Endodermal cell (in vitro differentiated cells): ENCODE measurements at places on chromosomes 12 and 14. TPM values are rescaled to one million over a fixed set of nuclear protein-coding genes. Genes with fewer than 3 reads are reported as not detected.

DNA sequence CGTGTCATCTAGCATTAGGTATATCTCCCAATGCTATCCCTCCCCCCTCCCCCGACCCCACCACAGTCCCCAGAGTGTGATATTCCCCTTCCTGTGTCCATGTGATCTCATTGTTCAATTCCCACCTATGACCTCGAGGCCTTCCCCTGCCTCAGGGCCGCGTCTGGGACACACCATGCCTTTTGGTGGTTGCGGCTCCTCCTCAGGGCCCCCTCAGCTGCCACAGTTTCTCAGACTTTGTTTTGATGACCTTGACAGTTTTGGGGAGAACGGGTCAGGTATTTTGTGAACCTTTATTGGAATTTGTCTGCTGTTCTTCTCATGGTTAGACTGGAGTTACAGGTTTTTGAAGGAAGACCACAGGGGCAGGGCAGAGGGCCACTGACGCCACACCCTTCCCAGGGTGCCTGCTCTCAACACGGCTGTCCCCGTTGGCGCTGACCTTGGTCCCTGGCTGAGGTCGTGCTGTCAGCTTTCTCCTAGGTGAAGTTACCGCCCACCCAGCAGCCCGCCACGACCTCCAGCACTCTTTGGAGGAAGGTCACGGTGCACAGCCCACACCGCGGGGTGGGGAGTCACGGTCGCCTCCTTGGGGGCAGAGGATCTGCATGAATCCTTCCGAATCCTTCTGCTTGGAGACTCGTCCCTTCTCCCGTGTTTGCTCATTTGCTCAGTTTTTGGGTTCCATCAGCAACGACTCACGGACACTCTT lies 130.5 kb downstream of the KIF26A start:
- no peak overlapping the region for H3K27ac ChIP-seq
- no peaks in the 10 kb centered on the region for H3K36me3 ChIP-seq
- H3K27me3 ChIP-seq = no peaks in the 10 kb centered on the region
- no peaks in the 10 kb centered on the region for H3K4me1 ChIP-seq
- H3K4me3 ChIP-seq = no peak overlapping the region

KRT3 gene
- not detected in 2 replicates for total RNA-seq

- H3K36me3 ChIP-seq = no peaks in the 10 kb centered on the region
- peaks cover 16% of the 10 kb centered on the region for H3K4me1 ChIP-seq
- H3K27ac ChIP-seq = no peak overlapping the region
- H3K4me3 ChIP-seq = no peak overlapping the region
- H3K27me3 ChIP-seq = no peaks in the 10 kb centered on the region
Measured at GRCh38 chr14:85479771-85480170, 50.2 kb upstream of the FLRT2 start.

- no peaks in the 10 kb centered on the region for H3K27me3 ChIP-seq
- no peak overlapping the region for H3K27ac ChIP-seq
- DNase-seq = no peak
- no peak overlapping the region for H3K4me3 ChIP-seq
Measured at GRCh38 chr14:84708865-84709264, 821.1 kb upstream of the FLRT2 start.

DNA sequence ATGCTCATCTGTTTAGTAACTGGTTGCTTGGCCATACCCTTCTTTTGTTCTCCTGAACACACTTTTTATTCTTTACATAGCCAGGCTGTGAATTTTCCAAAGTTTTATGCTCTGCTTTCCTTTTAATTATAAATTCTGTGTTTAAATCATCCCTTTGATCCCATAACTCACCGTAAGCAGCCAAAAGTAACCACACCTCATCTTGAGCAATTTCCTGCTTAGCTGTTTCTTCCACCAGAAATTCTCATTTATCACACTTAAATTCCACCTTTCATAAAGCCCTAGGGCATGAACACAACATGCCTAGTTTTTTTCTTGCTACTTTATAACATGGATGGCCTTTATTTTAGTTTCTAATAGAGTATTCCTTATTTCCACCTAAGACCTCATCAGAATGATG lies 510.7 kb downstream of the C12orf50 start:
- H3K27ac ChIP-seq = no peak overlapping the region
- no peak for DNase-seq
- no peak overlapping the region for H3K4me3 ChIP-seq
- no peaks in the 10 kb centered on the region for H3K27me3 ChIP-seq

RAB21 gene
- 40.9 and 47.6 TPM in 2 replicates for total RNA-seq

DNA sequence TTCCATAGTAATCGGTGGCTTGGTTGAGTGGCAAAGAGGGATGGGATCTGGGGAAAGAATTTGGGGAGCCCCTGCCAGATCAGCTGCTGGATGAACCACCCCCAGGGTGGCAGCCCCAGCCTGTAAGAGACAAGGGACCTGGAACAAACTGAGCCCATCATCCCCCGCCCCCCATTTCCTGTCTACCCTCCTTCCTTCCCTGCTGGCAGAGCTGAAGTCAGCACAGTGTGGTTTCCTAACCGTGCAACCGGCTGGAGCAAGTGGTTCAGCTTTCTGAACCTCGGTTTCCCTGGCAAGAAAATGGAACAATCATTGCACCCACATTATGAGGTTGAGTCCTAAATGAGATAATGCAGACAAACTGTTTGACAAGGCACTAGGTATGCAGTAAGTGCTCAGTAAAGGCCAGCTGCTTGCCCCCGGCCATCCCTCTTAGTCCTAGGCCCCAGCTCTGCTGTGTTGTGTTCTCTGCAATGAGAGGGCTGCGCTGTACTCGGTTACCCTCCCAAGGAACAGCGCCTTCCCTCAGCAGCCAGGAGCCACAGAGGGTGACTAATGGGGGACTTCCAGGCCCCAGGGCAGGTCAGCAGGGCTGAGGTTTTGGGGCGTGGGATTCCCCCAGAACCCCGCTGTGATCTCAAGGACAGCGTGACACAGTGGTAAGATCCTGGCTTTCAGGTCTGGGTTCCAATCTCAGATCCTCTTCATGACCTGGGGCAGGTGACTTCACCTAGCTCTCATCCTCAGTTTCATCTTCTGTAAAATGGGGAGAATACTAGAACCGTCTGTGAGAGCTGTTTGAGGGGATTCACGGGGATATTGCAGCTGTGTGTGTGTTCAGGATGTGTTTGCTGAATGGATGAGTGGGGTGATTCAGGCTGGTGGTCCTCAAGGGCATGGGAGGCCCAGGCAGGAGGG lies 16.5 kb downstream of the SELPLG start:
- H3K36me3 ChIP-seq = no peaks in the 10 kb centered on the region
- H3K27ac ChIP-seq = no peak overlapping the region
- DNase-seq = no peak
- no peaks in the 10 kb centered on the region for H3K27me3 ChIP-seq

KRT73 gene
- total RNA-seq = not detected in 2 replicates

GPD1 gene
- total RNA-seq = 0.45 and 1.1 TPM in 2 replicates

DNA sequence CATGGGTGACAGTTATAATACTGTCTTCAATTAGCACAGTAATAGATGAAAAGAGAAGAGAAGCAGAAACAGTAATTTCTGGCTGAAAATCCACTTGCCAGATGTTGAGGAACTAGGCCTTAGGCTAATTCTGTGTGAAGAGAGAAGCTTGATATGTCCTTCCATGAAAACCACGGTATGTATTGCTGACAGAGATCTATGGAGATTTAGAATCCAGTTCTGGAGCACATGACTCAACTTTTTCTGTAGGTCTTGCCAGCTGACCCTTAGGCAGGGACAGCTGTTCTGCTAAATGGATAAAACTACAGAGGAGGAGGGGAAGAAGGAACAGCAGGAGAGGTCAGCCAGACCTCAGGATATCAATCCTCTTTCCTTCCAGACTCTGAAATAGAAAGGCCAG lies 211.5 kb downstream of the PRKD1 start:
- no peaks in the 10 kb centered on the region for H3K27me3 ChIP-seq
- DNase-seq = no peak
- no peaks in the 10 kb centered on the region for H3K36me3 ChIP-seq

DNA sequence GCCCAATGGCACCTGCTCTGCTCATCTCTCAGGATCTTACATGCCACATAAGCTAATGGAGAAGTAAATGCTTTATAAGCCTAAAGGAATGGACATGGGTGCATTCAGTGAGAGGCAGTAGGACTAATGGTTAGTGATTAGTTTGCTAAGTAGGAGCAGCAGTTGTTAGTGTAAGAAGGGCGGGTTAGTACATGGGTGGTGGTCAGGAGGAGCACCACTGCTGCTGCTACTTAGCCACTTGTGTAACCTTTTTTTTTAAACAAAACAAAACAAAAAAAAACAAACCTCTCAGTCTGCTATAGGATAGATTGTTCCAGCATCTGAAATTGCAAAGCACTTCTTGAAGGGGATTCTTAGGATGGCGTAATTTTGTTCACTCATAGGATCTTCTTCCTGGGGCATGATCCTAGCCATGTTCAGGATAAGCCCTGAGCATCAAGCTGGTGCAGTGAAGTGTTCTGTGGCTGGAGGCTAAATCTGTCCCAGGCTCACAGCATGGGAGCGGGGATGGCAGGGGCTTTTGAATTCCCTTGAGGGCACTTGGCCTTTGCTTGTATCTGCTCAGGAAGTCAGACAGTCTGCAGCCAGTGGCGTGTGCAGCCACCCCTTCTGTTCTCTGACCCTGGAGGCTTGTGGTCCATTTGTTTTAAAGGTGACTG lies 63.6 kb downstream of the CHST11 start:
- H3K27me3 ChIP-seq = no peaks in the 10 kb centered on the region
- no peak overlapping the region for H3K4me3 ChIP-seq
- H3K4me1 ChIP-seq = peaks cover 11% of the 10 kb centered on the region
- no peaks in the 10 kb centered on the region for H3K36me3 ChIP-seq
- no peak for DNase-seq
- H3K27ac ChIP-seq = no peak overlapping the region

MDGA2 gene
- 8.3 and 8.8 TPM in 2 replicates for total RNA-seq
